ENCODE measurements at places on chromosomes 5 and 9. TPM values are rescaled to one million over a fixed set of nuclear protein-coding genes. Genes with fewer than 3 reads are reported as not detected.

Gene FST
- total RNA-seq, result 0.15 TPM

Gene PLAA
- total RNA-seq, result 60.9 TPM

Gene GFI1B
- total RNA-seq, result not detected

Gene HAPLN1
- total RNA-seq, result not detected

Gene POC5
- 18.5 TPM for total RNA-seq

Gene SPATA31A3
- not detected for total RNA-seq

Gene FXN
- total RNA-seq, result 2.4 TPM

Gene PROB1
- 0.52 TPM for total RNA-seq

Gene BTNL8
- total RNA-seq, result 0.35 TPM

Gene SHOC1
- 0.30 TPM for total RNA-seq

Gene LCN12
- total RNA-seq, result 0.40 TPM

Gene RMRP
- total RNA-seq, result 14,792 TPM

Gene PRDM9
- total RNA-seq, result not detected

Gene NR5A1
- not detected for total RNA-seq

Gene GPR150
- 0.69 TPM for total RNA-seq

Gene CACNA1B
- total RNA-seq, result not detected

Gene TAF11L10
- total RNA-seq, result not detected

Gene SLC45A2
- total RNA-seq, result not detected

Gene FBP2
- not detected for total RNA-seq

Gene WDR38
- not detected for total RNA-seq

Gene NTRK2
- 9.8 TPM for total RNA-seq

Gene FBXL7
- not detected for total RNA-seq

Gene MOB3B
- total RNA-seq, result 1.4 TPM

Gene SLCO4C1
- total RNA-seq, result 12.0 TPM

Gene KCTD16
- total RNA-seq, result 1.1 TPM

Gene CDK5RAP2
- total RNA-seq, result 23.4 TPM

Gene LCN2
- total RNA-seq, result 38.2 TPM

Gene SPINK6
- not detected for total RNA-seq

Gene PCDHGB6
- 2.3 TPM for total RNA-seq

Gene LHX2
- total RNA-seq, result not detected

Gene SV2C
- total RNA-seq, result not detected

Gene SLC36A3
- not detected for total RNA-seq

Gene GABRA1
- total RNA-seq, result not detected

Gene GFRA3
- not detected for total RNA-seq

Gene GPR151
- total RNA-seq, result not detected

Gene PCDHGA12
- 1.7 TPM for total RNA-seq

Gene LECT2
- total RNA-seq, result not detected

Gene KLF4
- total RNA-seq, result 3.2 TPM

Gene SMC5
- total RNA-seq, result 18.6 TPM

Gene GFPT2
- total RNA-seq, result 10.2 TPM

Gene CLPTM1L
- 249 TPM for total RNA-seq

Gene LRRC19
- not detected for total RNA-seq

Gene PTGS1
- 2.4 TPM for total RNA-seq

Gene PFDN1
- total RNA-seq, result 107 TPM

Gene PPP1R2B
- total RNA-seq, result 0.17 TPM

Gene OR1Q1
- not detected for total RNA-seq

Gene MYMK
- total RNA-seq, result not detected

Gene NPDC1
- total RNA-seq, result 21.6 TPM

Gene MEIKIN
- total RNA-seq, result not detected

Gene ADGRV1
- 0.35 TPM for total RNA-seq

Gene ECSCR
- total RNA-seq, result 0.40 TPM

Gene ACTBL2
- total RNA-seq, result 5.6 TPM

Gene CCDC180
- 0.17 TPM for total RNA-seq

Gene KCNV2
- not detected for total RNA-seq

Gene STX17
- 30.5 TPM for total RNA-seq

Measured in renal cortical epithelial cell (primary cell).